ENCODE measurements at places on chromosomes 11 and 22. TPM values are rescaled to one million over a fixed set of nuclear protein-coding genes. Genes with fewer than 3 reads are reported as not detected.

Gene ZNF408
- total RNA-seq, result 5.4 TPM

Gene WNT11
- 30.8 TPM for total RNA-seq

Gene TREH
- total RNA-seq, result 2.0 TPM

Gene ISX
- total RNA-seq, result 0.06 TPM

Gene CDKN1C
- total RNA-seq, result 286 TPM

Gene BTG4
- not detected for total RNA-seq

Gene PKP3
- 5.2 TPM for total RNA-seq

Gene ART1
- 3.3 TPM for total RNA-seq

Gene UPK3A
- total RNA-seq, result 3.6 TPM

Gene UBE4A
- total RNA-seq, result 43.4 TPM

Gene UPB1
- 2.3 TPM for total RNA-seq

Gene SGSM1
- total RNA-seq, result 3.4 TPM

Gene P2RX3
- 2.0 TPM for total RNA-seq

Gene PTPN5
- total RNA-seq, result 0.99 TPM

Gene TSGA10IP
- total RNA-seq, result not detected

Gene OOSP2
- not detected for total RNA-seq

Gene WNT7B
- total RNA-seq, result 16.3 TPM

Gene LARGE2
- 14.3 TPM for total RNA-seq

Gene FSHB
- not detected for total RNA-seq

Gene LINC01488
- not detected for total RNA-seq

Gene DDX17
- total RNA-seq, result 1,686 TPM

Gene TPH1
- total RNA-seq, result 0.47 TPM

Gene TTC28
- 77.8 TPM for total RNA-seq

Gene TRIM48
- total RNA-seq, result not detected

Gene PSMD13
- total RNA-seq, result 96.4 TPM

Gene OR52I2
- total RNA-seq, result not detected

Gene MYO18B
- total RNA-seq, result 26.0 TPM

Gene BBS1
- 81.9 TPM for total RNA-seq

Gene SCGB1A1
- not detected for total RNA-seq

Gene OR51E1
- 1.3 TPM for total RNA-seq

Gene OR52H1
- total RNA-seq, result 2.3 TPM

Gene OR51I1
- 0.64 TPM for total RNA-seq

Gene SFI1
- 35.3 TPM for total RNA-seq

Gene CSF2RB
- total RNA-seq, result 7.9 TPM

Gene VPREB1
- 1.2 TPM for total RNA-seq

Gene FADS1
- 25.9 TPM for total RNA-seq

Gene MIAT
- total RNA-seq, result 2.6 TPM

Gene ACTN3
- 37.8 TPM for total RNA-seq

Gene STIM1
- 45.3 TPM for total RNA-seq

Gene PPFIA1
- 63.1 TPM for total RNA-seq
